Subcutaneous preadipocyte (primary cell): ENCODE measurements at places on chromosomes 2 and 18. TPM values are rescaled to one million over a fixed set of nuclear protein-coding genes. Genes with fewer than 3 reads are reported as not detected.

The CRYBA2 gene
- total RNA-seq = not detected in 2 replicates

The EIF5B gene
- total RNA-seq = 19.5 and 22.1 TPM in 2 replicates

The PELI1 gene
- total RNA-seq = 4.3 and 4.4 TPM in 2 replicates

The TUBA3E gene
- total RNA-seq = not detected in 2 replicates

The EHD3 gene
- total RNA-seq = 10.7 and 14.7 TPM in 2 replicates

The RAB6C gene
- not detected in 2 replicates for total RNA-seq

The ATOH8 gene
- 5.5 and 7.7 TPM in 2 replicates for total RNA-seq

The SAG gene
- not detected in 2 replicates for total RNA-seq

The TDRD15 gene
- total RNA-seq = not detected in 2 replicates

The LDLRAD4 gene
- total RNA-seq = 0.39 and 0.73 TPM in 2 replicates

The KCNG2 gene
- total RNA-seq = not detected in 2 replicates

The SPATA3 gene
- total RNA-seq = not detected in 2 replicates

The CACNB4 gene
- total RNA-seq = 0.37 and 0.39 TPM in 2 replicates

The ICOS gene
- not detected in 2 replicates for total RNA-seq

The RGPD3 gene
- under 0.01 and 0.20 TPM in 2 replicates for total RNA-seq

The PSTPIP2 gene
- 3.3 and 3.5 TPM in 2 replicates for total RNA-seq

The SLC35G4 gene
- not detected in 2 replicates for total RNA-seq

The SERPINB10 gene
- total RNA-seq = 0.20 TPM in 1 of 2 replicates, not detected in the other
